ENCODE measurements at places on chromosomes 2 and 18. TPM values are rescaled to one million over a fixed set of nuclear protein-coding genes. Genes with fewer than 3 reads are reported as not detected.

DNA sequence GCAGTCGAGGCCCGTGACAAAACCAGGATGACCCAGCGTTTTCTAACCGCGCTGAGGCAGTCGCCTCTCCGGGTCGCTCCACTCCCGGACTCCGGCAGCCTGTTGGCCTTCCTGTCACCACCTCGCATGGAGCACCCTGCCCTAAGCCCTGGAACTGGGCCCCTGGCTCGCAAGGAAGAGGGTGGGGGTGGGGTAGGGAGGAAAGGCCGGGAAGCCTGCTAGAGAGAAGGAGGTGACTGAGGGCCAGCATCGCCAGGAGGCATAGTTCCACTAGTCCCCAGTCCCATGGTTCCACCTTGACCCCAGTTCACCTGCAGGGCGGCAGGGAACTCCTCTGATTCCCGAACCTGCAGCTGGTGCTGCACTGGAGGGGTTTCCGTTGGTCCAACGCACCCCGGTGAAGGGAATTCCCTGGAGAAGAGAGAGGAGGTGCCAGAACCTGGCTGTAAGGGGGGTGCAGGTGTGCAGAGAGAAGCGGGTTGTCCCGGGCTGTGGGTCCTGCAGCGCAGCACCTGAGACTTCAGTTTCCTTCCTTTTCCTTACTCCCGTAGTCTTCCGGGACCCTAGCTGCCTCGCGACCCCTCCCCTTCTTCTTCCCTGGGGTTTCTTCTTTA lies 11.8 kb upstream of the EN1 start:
- H3K36me3 ChIP-seq = peaks cover 3% of the 10 kb centered on the region
- no peak for DNase-seq
- H3K4me3 ChIP-seq = no peak overlapping the region
- H3K4me1 ChIP-seq = peaks cover 4% of the 10 kb centered on the region
- no peak overlapping the region for H3K27ac ChIP-seq

GRCh38 chr2:181785691-181786344 lies 105.5 kb upstream of the NEUROD1 start:
- no peak overlapping the region for H3K27ac ChIP-seq
- peaks cover 22% of the 10 kb centered on the region for H3K4me1 ChIP-seq
- H3K4me3 ChIP-seq = no peak overlapping the region

DNA sequence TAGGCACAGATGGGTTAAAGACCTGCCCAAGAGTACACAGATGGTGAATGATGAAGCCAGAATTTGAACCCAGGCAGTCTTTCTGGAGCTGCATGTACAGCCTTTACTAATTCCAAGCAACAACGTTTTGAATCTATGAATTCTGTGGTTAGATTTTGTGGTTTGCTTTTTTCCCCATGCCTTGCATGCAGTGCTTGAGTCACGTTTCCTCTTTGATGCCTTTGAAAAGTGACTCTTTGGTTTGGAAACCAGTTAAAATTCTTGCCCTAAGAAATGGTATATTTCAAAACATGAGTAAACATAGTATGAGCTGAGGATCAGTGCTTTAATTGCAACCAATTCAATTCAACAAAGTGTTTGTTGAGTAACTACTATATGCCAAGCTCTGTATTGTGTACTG lies 48.2 kb upstream of the PPM1B start:
- H3K4me1 ChIP-seq = peaks cover 32% of the 10 kb centered on the region
- H3K4me3 ChIP-seq = no peak overlapping the region
- peak overlapping the region; percentile 33 for H3K27ac ChIP-seq

Gene EFR3B
- total RNA-seq = 0.46 TPM

Measured in activated T-helper 2 cell treated with anti-CD3 and anti-CD28 coated beads, Interferon-gamma antibody, Interleukin-2, Interleukin-4, amounts not matched to agents 10 μg/mL and 5 μg/mL and 100 μg/mL, durations not matched to agents 14 hours and 24 hours and 36 hours (primary cell).